CD8-positive, alpha-beta memory T cell (primary cell): ENCODE measurements at places on chromosomes 2 and 18. TPM values are rescaled to one million over a fixed set of nuclear protein-coding genes. Genes with fewer than 3 reads are reported as not detected.

- peaks cover 4% of the 10 kb centered on the region for H3K27me3 ChIP-seq
- no peak overlapping the region for H3K27ac ChIP-seq
- no peak overlapping the region for H3K4me3 ChIP-seq
- no peaks in the 10 kb centered on the region for H3K4me1 ChIP-seq
- H3K36me3 ChIP-seq, result no peaks in the 10 kb centered on the region
- DNase-seq, result no peak
Measured at GRCh38 chr2:227125506-227125905, 38.5 kb downstream of the COL4A4 start.

- H3K4me3 ChIP-seq, result no peak overlapping the region
- H3K27ac ChIP-seq, result no peak overlapping the region
- DNase-seq, result no peak
- H3K27me3 ChIP-seq, result no peaks in the 10 kb centered on the region
- H3K4me1 ChIP-seq, result no peaks in the 10 kb centered on the region
Measured at GRCh38 chr2:238968616-238969384, 120.9 kb downstream of the TWIST2 start.

DNA sequence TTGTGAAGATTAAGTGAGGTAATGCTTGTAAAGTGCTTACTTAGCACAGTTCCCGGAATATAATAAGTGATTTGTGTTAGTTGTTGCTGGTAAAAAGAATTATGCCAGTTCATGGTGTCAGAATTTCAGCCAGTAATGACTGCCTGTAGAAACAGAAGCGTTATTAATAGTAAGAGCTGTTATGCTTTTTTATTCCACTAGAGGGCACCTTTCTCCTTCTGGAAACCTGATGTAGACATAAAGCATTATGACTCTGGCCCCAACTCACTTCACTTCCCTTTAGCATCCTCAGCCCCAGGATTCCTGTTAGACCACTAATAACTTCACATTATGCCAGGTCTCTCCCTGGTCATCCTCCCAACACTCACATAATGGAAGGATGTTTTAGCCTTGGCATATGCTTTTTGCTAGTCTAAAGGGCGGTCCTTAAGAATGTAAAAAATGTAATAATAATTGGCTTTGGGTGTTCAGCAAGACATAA, 34.9 kb downstream of the C18orf54 start:
- H3K4me1 ChIP-seq, result no peaks in the 10 kb centered on the region
- no peaks in the 10 kb centered on the region for H3K36me3 ChIP-seq
- no peak for DNase-seq
- no peak overlapping the region for H3K27ac ChIP-seq
- no peak overlapping the region for H3K4me3 ChIP-seq

DNA sequence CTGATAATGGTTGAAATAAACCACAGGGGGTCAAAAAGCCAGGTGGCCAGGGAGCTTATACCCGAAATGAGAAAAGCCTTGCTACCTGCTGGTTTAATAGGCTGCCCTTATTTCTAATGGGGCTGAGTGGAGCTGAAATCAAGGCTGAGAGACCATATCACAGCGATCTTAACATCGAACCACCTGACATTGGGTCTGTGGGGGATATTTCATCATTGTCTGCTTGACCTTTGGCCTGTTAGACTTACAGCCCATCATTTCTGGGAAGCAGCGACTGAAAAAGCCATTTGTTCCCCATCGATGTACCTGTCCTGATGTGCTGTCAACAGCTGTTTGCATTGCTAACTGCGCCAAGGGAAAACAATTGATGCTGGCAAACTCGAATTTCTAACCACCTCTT, 199.7 kb upstream of the SLC14A2 start:
- H3K27ac ChIP-seq, result no peak overlapping the region
- H3K4me1 ChIP-seq, result no peaks in the 10 kb centered on the region
- no peaks in the 10 kb centered on the region for H3K27me3 ChIP-seq
- no peak overlapping the region for H3K4me3 ChIP-seq
- H3K36me3 ChIP-seq, result no peaks in the 10 kb centered on the region

The RAD51AP2 gene
- total RNA-seq, result not detected

The SERPINB12 gene
- total RNA-seq, result not detected

- no peak overlapping the region for H3K27ac ChIP-seq
- H3K27me3 ChIP-seq, result no peaks in the 10 kb centered on the region
- no peak for DNase-seq
- no peak overlapping the region for H3K4me3 ChIP-seq
Measured at GRCh38 chr2:236078297-236079255, 89.6 kb downstream of the GBX2 start.
